ENCODE measurements at places on chromosomes 2 and 18.

DNA sequence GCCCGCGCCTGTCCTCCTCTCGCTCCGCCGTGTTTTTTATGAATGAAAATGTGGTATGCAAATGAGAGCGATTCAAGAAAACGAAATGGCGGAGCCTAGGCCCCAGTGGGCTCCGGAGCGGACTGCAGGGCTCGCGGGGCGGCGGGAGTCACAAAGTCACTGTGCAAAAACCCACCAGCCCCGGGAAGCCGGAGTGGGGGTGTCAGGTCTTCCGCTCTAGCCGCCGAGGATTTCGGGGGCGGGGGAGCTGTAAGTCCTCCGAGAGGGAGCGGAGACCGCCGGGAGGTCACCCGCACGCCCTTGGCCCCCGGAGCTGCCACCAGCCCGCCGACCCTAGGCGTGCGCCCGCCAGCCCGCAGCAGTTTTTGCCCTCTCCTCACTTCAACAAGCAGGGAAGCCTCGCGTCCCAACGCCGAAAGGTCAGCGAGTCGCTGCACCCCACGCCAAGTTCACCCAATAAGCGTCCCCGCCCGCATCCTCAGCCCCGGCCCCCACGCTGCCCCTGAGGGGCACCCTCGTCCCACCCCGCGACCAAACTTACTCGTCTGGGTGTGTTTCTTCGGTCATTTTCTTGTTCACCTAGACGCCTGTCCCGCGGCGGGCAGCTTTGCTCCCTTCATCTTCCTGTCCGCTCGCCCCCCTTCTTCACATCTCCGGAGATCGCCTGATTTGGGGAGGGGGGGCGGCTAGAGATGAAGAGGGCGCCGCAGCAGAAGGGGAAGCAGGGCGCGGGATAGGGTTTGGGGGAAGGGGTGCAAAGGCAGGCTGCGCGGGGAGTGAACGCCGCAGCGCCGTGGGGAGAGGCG is 775 bp downstream of the SPRED2 start:
- H3K27ac ChIP-seq: peak overlapping the region; percentile 74
- H3K4me3 ChIP-seq: peak overlapping the region; percentile 92
- peaks cover 24% of the 10 kb centered on the region for H3K27me3 ChIP-seq
- peak; percentile 36 for DNase-seq
- H3K4me1 ChIP-seq: peaks cover 9% of the 10 kb centered on the region

DNA sequence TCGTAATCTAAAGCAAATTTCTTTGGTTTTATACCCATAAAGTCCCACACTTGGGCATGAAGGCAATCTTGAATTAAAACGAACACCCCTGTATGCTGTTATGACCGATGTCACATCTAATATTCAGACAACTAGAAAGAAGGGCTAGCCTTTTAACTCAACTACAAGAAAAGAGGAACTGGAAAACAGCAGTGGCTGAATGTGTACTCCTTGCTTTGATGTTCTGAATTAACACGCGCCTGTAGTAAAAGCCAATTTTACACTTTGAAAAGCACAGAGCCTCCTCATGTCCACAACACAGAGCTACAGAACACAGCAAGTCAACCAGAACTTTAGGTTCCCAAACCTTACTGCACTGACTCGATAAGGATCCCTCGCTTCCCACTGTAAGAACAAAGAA is 147.6 kb downstream of the HDAC4 start:
- peaks cover 6% of the 10 kb centered on the region for H3K4me1 ChIP-seq
- DNase-seq: no peak
- H3K4me3 ChIP-seq: no peak overlapping the region
- no peak overlapping the region for H3K27ac ChIP-seq

DNA sequence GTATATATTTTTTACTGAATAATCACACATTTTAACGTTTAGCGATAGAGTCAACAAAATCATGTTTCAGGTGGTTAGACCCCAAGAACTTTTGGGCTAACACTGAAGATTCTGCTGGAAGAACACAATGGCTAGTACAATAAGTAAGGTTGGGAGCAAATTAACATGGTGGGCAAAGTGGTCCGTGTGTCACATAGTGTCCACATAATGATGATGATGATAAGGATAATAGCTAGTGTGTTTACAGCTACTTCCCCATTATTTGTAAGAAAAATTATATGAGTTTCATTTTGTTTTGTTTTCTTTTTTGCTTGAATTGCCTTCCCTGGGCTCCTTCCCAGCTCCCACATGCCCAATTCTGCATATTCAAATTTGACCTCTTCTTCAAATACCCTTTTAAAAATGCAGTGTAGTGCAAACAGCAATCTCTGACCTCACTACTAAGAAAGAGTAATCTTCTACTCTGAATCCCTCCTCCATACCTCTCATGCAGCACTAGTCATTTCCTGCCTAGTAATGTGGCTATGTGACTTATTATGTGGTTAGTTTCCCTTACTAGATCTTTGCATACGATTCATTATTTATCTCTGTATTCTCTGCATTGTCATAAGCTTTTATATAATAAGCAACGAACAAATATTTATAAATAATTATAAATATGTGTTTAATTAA is 16.9 kb upstream of the VPS54 start:
- no peaks in the 10 kb centered on the region for H3K27me3 ChIP-seq
- H3K4me3 ChIP-seq: no peak overlapping the region
- DNase-seq: no peak
- no peak overlapping the region for H3K27ac ChIP-seq

GRCh38 chr18:79508565-79509535 is 113.1 kb downstream of the NFATC1 start:
- no peak for DNase-seq
- peaks cover 28% of the 10 kb centered on the region for H3K36me3 ChIP-seq
- peaks cover 24% of the 10 kb centered on the region for H3K4me1 ChIP-seq
- no peak overlapping the region for H3K27ac ChIP-seq
- peaks cover 26% of the 10 kb centered on the region for H3K27me3 ChIP-seq

- no peak overlapping the region for H3K27ac ChIP-seq
- peaks cover 8% of the 10 kb centered on the region for H3K4me1 ChIP-seq
- peaks cover 18% of the 10 kb centered on the region for H3K27me3 ChIP-seq
- H3K36me3 ChIP-seq: no peaks in the 10 kb centered on the region
- no peak for DNase-seq
Measured at GRCh38 chr2:219578811-219579613, 6.9 kb downstream of the INHA start.

Measured in endothelial cell (in vitro differentiated cells).